ENCODE measurements at places on chromosomes 6 and 20. TPM values are rescaled to one million over a fixed set of nuclear protein-coding genes. Genes with fewer than 3 reads are reported as not detected.

DNA sequence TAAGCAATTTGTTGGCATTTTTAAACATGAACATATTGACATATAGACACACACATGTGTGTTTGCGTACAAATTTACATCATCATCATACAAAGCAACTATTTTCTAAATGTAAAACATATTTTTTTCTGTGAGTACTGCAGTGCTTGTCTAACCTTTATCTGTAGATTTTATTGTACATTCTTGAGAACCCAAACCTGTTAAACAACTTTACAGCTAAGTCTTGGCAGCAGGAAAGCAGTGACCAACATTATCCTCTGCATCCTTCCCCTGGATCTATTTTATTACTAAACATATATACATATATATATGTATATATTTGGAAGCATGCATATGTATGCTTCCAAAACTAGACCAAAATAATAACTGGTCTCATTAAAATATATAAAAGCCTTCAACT, 10.4 kb upstream of the PLCB1 start:
- DNase-seq = no peak

DNA sequence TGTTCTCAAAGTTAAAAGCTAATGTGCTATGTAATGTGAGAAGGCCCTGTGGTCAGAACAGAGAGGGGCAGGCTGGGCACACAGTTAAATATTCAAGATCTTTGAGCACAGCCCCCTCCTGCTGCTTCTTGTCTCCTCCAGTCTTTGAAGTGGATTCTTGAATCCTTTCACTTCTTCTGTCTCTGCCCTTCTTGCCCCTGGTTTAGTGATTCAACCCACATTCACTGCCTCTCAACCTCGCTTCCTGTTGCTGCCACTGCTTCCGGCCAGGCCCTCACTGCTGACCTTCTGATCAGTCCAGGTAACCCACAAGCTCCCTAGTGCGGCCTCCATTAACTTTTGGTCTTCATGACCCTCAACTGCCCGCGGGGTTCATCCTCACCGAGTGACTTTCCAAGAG, 417.3 kb upstream of the NOX3 start:
- no peak for DNase-seq

GRCh38 chr20:52683761-52684160, 288.4 kb upstream of the TSHZ2 start:
- no peak for DNase-seq

- no peak for DNase-seq
Observed at GRCh38 chr20:34850969-34851368, 21.7 kb downstream of the GGT7 start.

DNA sequence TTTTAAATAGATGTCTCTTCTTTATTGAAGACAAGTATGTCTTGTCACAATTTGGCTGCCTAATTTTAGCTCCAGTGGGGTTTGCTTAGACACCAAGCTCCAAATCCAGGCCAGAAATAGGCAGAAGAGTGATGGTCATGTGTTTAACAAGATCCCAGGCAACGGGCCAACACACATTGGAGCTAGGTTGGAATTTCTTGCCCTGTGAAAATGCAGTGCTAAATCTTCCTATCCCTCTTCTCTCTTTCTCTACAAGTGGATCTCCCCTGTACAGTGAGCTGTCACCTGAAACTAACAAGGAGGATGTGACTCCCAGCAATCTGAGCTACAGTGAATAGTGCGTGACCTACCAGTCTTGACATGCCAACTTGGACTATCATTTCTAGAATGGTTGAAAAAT, 65.3 kb upstream of the VGLL2 start:
- DNase-seq = no peak

Gene LHFPL5
- 1.7 TPM for total RNA-seq

DNA sequence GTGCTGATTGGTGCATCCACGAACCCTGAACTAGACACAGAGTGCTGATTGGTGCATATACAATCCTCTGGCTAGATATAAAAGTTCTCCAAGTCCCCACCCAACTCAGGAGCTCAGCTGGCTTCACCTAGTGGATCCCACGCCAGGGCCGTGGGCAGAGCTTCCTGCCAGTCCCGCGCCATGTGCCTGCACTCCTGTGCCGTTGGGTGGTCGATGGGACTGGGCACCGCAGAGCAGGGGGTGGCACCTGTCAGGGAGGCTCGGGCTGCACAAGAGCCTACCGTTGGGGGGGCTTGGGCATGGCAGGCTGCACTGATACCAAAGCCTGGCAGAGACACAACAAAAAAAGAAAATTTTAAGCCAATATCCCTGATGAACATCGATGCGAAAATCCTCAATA, 185.4 kb upstream of the ASCC3 start:
- DNase-seq = no peak

Gene MTO1
- total RNA-seq = 26.6 TPM

Gene GJA10
- not detected for total RNA-seq

DNA sequence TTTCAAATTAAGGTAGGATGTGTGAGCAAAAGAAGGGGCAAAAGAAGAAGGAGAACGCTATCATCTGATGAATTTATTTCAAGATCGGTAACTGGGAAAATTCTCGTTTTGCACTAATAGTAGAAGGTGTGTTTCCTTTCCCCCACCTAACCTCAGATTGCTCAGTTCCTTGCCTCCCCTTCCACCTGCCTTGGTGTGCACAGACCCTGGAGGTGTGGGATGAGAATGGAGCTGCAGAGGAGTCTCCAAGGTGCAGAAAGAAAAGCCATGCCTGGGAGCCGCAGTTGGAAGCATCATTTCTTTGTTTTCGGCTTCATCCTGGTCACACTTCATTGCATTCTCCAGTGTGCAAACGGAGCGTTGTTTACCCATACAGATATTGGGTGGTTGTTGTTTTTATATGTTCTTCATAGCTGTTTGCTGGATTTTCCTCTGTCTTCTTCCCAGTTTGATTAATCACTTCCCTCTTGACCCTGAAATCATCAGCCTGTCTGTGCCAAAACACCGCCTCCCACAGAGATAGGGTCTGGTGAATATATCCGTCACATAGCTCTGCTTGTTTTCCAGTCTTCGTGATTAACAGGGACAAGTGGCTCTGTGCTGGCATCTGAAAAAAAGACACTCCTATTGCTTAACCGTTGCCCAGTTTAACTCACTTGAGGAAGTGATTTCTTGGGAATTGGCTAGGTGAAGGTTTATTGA, 40.2 kb upstream of the NEDD9 start:
- DNase-seq = no peak

DNA sequence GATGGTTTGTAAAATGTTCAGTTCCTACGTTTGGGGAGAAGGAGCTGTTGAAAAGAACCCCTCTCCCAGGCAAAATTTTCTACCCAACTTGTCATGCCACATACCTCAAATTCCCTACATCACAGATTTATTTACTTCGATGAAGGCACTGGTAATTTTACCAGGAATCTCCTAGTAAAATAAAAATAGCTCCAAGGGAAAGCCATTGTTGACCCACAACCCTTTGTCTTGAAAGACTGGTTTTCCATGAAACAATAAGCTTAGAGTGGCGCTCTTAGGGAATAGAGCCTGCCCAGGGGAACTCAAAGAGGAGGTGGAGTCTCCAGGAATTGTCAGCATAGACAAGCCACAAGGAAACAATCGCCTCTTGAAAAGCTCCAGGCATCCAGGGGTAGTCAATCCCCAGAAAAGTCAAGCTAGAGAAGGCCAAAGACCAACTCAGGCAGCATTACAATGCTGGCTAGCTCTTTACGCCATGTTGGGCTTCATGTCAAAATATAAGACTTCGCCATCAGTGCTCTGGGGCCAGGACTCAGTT, 99.2 kb upstream of the RREB1 start:
- DNase-seq = no peak

Gene LAMA2
- total RNA-seq = 2.4 TPM

DNA sequence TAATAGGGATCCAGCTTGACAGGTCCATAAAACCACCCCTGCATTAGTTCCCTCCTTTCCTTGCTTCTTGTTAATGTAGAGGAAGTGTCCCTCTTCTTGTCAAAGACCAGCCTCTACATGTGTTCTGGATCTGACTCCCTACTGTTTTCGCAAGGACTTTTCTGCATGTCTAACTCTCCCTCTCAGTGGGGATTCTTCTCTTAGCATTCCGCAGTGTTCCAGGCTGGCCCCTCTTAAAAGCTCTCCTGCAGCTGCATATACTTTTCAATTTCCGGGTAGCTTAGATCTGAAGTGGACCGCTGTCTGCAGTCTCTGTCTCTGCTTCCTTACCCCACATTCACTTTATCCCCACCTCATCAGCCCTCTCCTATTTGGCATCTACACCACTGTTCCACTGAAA, 96.1 kb upstream of the MAN1A1 start:
- no peak for DNase-seq

GRCh38 chr20:1894471-1894950, 696 bp upstream of the SIRPA start:
- DNase-seq = peak; percentile 69

GRCh38 chr6:165967810-165968407, 199.7 kb downstream of the TBXT start:
- DNase-seq = no peak

DNA sequence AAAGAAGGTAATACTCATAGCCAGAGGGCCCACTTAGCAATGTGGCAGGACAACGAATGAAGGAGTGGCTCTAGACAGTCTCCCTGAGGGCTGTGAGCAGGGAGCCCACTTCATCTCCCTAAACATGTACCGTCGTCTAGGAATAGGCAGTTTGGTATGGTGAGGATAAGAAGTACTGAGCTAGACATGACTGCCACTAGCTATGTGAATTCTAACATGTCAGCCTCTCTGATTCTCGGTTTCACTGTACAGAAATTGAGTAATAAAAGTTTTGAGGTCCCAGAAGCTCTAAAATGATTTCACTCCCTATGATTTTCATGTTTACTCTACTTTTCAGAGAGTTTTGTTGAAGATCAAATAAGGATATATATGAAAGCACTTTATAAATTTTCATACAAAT, 107.1 kb downstream of the AHI1 start:
- no peak for DNase-seq

DNA sequence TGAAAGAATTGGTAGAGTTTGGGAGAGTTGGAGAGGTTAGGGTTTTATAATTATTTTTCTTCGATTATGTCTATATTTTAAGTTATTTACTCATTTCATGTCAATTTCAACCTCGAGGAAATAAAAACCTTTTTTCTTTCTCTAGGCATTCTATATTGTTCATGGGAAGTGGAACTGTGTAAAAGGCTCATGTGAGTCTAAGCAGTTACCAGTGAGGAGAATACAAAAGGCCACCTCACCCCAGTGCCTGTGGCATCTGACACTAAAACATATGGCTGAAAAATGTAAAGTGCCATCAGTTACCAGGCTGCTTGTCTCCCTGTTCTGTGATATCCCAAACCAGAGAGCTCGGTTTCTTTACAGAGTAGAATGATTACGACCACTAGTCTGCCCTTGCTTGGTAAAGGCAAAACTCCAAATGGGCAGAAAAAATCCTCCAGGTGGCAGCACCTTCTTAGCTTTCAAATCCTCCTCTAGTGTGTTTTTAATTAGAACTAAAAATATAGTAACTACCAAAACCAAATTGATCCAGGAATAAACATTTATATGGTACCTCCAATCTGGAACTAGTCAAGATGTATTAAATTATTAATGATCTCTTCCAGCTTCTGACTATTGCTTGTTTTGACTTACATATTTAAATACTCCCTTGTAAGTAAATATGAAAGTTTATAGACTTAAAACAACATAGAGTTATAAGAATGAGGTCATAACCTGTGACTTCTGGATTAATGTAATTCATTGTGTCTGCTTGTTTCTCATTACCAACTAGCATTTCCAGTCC, 122.6 kb upstream of the MCHR2 start:
- DNase-seq = peak; percentile 51

GRCh38 chr6:52507557-52508260, 69.2 kb downstream of the TRAM2 start:
- DNase-seq = no peak

Gene EBF4
- total RNA-seq = 11.0 TPM

DNA sequence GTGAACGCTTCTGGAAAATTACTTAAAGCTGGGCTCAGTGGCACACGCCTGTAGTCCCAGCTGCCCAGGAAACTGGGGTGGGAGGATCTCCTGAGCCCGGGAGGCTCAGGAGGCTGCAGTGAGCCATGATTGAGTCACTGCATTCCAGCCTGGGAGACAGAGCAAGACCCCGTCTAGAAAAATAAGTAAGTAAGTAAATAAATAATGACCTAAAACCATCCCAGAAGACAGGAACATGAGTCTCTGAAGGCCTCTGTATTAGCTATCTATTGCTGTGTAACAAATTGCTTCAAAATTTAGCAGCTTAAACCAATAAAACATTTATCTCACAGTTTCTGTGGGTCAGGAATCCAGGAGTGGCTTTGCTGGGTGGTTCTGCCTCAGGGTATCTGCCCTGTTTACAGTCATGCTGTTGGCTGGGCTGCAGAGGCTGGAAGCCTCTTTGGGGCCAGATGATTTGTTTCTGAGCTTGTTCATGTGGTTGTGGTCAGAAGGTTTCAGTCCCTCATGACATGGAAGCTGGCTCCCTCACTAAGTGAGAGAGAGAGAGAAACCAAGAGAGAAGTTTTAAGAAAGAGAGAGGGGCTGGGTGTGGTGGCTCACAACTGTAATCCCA, 48.4 kb upstream of the NCOA3 start:
- DNase-seq = no peak

Gene TREML2
- not detected for total RNA-seq

- DNase-seq = no peak
Observed at GRCh38 chr6:119728220-119728750, 378.7 kb upstream of the MAN1A1 start.

Gene PTK7
- total RNA-seq = 166 TPM

Gene TCP11
- total RNA-seq = not detected

Gene NOX3
- total RNA-seq = not detected

- DNase-seq = no peak
Observed at GRCh38 chr6:119493980-119494379, 144.4 kb upstream of the MAN1A1 start.

GRCh38 chr20:63567386-63568169, 6.5 kb downstream of the HELZ2 start:
- DNase-seq = no peak

DNA sequence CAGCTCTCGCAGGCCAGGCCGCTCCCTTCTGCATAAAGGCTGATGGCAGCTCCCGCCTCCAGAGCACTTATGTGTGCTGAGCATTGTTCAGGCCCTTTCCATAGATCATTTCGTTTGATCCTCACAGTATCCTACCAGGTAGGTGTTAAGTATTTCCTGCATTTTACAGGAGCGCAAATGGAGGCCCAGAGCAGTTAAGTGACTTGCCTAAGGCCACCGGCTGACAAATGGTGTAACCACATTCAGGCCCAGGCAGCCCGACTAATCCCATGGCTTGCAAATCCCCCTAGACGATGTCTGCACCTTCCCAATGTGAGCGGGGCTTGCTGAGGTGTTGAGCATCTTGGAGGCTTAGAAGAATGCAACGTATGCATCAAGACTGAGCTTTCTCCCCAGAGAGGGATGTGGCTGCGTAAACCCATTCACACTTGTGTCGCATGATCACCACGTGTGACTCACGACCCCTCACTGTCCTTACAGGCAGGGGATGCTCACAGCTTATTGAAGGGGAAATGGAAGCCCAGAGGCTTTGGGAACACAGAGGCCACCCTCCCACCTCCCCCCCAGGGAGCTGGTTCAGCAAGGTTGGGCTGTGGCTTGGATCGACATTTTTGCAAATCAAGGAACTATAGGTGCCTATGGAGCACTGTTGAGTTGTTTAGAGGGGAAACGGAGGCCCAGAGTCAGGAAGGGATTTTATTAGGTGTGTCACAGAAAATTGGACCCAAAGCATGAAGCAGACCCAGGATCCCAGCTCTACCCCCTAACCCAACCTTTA, 7.0 kb downstream of the BPIFB2 start:
- no peak for DNase-seq

All from glutamatergic neuron (in vitro differentiated cells).